ENCODE measurements at places on chromosomes 1 and 21.

DNA sequence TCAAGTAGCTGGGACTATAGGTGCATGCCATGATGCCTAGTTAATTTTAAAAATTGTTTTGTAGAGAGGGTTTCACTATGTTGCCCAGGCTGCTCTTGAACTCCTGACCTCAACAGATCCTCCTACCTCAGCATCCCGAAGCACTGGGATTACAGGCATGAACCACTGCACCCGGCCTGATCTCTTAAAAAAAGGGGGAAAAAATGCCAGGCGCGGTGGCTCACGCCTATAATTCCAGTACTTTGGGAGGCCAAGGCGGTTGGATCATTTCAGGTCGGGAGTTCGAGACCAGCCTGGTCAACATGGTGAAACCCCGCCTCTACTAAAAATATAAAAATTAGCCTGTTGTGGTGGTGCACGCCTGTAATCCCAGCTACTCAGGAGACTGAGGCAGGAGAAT lies 13.2 kb downstream of the AVPR1B start:
- peaks cover 30% of the 10 kb centered on the region for H3K27me3 ChIP-seq
- H3K4me1 ChIP-seq = peaks cover 6% of the 10 kb centered on the region
- DNase-seq = no peak
- H3K4me3 ChIP-seq = no peak overlapping the region
- H3K36me3 ChIP-seq = no peaks in the 10 kb centered on the region
- H3K27ac ChIP-seq = no peak overlapping the region

- H3K4me1 ChIP-seq = peaks cover 26% of the 10 kb centered on the region
- no peak overlapping the region for H3K4me3 ChIP-seq
- DNase-seq = no peak
- H3K36me3 ChIP-seq = no peaks in the 10 kb centered on the region
- no peak overlapping the region for H3K27ac ChIP-seq
- H3K27me3 ChIP-seq = no peaks in the 10 kb centered on the region
Measured at GRCh38 chr1:17207540-17207939, 2.6 kb downstream of the PADI1 start.

GRCh38 chr1:69567652-69568420 lies at the start of gene LRRC7:
TSS of gene LRRC7 (plus strand) at chr1:69567922. CDS start at chr1:69568640, 718 bp downstream.
- peaks cover 6% of the 10 kb centered on the region for H3K4me1 ChIP-seq
- peak within 1 kb of the TSS; percentile 18 for H3K4me3 ChIP-seq
- H3K36me3 ChIP-seq = no peaks in the 10 kb centered on the region
- peaks cover 61% of the 10 kb centered on the region for H3K27me3 ChIP-seq
- H3K27ac ChIP-seq = no peak within 1 kb of the TSS

GRCh38 chr1:208108213-208108608 lies 136.0 kb downstream of the PLXNA2 start:
- H3K4me1 ChIP-seq = peaks cover 41% of the 10 kb centered on the region
- H3K36me3 ChIP-seq = peaks cover 13% of the 10 kb centered on the region
- peak overlapping the region; percentile 28 for H3K4me3 ChIP-seq
- peak; percentile 100 for DNase-seq

GRCh38 chr1:203038891-203039608 lies 12.8 kb downstream of the PPFIA4 start:
- H3K27me3 ChIP-seq = no peaks in the 10 kb centered on the region
- peaks cover 18% of the 10 kb centered on the region for H3K4me1 ChIP-seq
- no peak overlapping the region for H3K4me3 ChIP-seq
- peak; percentile 90 for DNase-seq
- H3K36me3 ChIP-seq = no peaks in the 10 kb centered on the region

GRCh38 chr1:66396212-66396890 lies 137.6 kb upstream of the SGIP1 start:
- H3K27ac ChIP-seq = peak overlapping the region; percentile 61
- H3K4me1 ChIP-seq = peaks cover 8% of the 10 kb centered on the region
- no peak for DNase-seq
- no peaks in the 10 kb centered on the region for H3K27me3 ChIP-seq
- H3K36me3 ChIP-seq = no peaks in the 10 kb centered on the region

Measured in MCF 10A (cell line).